Activated CD8-positive, alpha-beta memory T cell treated with anti-CD3 and anti-CD28 coated beads for 4 hours (primary cell): ENCODE measurements at places on chromosomes 3 and 15.

- no peak for DNase-seq
These were observed 400.7 kb upstream of the TPM1 start for GRCh38 chr15:62641825-62642224.

DNA sequence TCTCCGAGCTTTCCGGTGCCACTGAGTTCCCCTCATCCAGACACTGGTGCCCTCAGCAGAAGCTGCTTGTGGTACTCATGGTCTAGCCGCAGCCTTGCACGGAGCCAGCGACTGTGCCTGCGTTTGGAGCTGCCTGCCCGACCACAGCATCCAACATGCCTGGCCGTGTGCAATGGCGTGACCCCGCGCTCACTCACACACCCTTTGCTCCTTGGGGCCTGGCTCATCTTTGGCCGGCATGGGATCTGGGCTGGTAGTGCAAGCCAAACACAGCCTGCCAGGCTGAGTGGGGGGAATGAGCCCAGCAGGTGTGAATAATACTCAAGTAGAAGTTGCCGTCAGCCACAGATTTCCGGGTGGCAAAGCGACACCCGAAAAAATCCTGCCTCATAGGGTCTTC, 1178.7 kb upstream of the GBE1 start:
- no peak for DNase-seq

DNA sequence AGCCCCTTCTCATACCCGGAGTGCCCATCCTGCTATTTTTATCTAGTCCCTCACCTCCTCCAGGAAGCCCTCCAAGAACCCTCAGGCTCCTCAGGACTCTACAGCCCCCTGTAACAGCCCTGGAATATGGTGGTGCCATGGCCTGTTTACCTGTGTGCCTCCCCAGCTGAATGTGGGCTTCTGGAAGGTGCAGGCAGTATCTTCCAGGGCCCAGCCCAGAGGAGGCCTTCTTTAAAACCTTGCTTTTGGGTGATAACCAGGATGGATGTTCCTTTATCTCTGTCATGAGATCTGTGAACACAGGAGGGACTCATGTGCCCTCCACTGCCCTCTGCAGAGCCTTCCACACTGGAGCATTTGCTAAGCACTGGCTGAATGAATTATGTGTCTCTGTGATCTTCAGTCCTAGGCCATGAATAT, 36.7 kb upstream of the MRPS22 start:
- DNase-seq: no peak

DNA sequence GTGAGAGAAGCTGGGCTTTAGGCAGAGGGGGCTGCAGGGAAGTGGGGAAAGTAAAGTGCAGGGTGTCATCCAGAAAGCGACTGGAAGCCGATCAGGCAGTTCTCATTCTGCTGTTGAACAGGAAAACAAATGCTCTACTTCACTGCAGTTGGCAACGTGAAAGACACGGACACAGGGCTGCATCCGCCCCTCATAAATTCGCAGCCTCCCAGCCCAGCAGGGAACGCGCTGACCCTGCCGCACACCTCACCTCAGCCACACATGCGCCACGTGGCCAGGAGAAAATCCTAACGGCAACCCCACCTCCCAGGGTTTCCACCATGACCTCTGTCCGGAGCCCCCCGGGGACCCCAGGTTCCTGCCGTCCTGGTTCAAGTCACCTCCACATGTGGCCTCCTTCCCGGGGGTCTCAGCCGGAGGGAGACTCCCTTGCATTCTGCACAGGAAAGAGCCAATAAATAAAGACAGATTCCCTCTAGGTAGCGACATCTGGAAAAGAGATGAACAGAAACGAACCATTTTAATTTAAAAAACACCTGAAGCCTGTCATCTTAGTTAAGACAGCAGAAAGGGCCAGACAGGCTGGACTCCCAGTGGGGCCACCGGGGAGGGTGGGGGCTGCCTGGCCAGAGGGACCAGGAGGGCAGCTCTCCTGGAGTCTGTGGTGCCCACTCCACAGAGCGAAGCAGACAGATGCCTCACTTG, 118.7 kb downstream of the TMEM266 start:
- DNase-seq: no peak

DNA sequence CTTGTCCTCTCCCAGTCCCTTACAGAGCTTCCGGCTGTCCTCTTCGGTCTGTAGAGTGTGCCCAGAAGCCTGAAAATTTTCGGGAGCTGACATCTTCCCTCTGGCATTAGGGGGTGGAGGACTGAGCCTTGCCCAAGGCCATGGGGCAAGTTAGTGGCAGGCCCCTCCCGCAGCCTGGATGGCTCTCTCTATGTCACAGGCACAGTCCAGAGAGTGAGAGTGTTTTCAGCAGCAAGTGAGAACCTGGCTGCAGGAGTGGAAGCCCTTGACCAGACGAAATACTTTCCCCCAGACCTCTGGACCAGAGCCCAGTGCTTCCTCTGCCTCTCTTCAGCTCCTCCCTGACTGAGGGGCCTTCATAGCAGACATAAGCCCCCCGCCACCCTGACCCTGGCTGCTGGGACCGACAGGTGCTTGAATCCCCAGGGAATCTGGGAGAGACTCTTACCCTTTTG, 50.5 kb upstream of the SEC22A start:
- no peak for DNase-seq

DNA sequence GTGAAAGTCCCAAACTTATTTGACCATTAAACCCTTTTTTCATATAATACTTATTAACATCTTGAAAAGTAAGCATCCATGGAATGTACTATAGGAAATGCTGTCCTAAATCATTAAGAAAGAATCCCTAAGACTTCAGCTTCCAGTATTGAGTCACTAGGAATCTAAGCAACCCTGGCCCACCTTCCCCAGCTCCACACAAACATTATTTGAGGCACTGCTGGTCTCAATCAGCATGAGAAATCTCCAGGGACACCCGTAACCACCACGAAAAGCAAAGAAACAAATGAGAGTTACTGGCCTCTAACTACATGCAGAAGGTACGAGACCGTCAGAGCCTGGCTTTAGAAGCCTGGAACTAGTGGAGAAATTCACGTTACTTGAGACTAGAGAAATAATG, 68.2 kb downstream of the POLQ start:
- no peak for DNase-seq

DNA sequence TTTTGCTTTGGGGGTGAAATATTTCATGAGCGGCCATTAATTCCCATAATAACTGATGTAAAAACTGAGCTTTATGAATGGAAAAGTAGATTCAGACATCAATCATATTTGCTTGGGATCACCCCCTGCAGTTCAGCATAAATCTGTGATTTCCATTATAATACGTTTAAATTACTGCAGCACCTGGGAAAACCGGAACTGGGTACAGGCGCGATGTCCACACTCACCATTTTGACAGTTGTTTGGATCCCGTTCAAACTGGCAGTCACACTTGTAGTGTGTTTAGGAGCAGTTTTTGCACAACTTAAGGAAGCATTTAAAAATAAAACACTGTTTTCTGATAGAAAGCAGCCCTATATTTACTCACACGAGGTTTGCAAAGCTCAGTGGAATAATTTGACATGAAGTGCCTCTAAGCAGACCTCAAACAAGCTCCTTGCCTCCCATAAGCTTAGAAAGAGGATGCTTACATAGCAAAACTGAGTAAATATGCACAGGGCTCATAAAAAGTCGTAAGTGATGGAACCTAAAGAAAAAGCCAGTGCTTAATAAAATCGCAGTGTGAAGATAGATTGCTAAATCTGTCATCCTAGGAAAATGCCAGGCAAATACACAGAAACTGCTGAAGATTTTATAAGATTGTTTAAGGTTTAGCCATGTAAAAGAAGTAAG, 377.6 kb downstream of the PTPRG start:
- no peak for DNase-seq

GRCh38 chr3:129112308-129113052, 9.1 kb downstream of the RAB43 start:
- no peak for DNase-seq

- no peak for DNase-seq
These were observed 99.2 kb downstream of the SLMAP start for GRCh38 chr3:57855281-57855680.

GRCh38 chr3:109685084-109686079, 348.0 kb upstream of the DPPA4 start:
- DNase-seq: no peak

GRCh38 chr15:40984964-40985363, 31.7 kb downstream of the CHAC1 start:
- DNase-seq: no peak

DNA sequence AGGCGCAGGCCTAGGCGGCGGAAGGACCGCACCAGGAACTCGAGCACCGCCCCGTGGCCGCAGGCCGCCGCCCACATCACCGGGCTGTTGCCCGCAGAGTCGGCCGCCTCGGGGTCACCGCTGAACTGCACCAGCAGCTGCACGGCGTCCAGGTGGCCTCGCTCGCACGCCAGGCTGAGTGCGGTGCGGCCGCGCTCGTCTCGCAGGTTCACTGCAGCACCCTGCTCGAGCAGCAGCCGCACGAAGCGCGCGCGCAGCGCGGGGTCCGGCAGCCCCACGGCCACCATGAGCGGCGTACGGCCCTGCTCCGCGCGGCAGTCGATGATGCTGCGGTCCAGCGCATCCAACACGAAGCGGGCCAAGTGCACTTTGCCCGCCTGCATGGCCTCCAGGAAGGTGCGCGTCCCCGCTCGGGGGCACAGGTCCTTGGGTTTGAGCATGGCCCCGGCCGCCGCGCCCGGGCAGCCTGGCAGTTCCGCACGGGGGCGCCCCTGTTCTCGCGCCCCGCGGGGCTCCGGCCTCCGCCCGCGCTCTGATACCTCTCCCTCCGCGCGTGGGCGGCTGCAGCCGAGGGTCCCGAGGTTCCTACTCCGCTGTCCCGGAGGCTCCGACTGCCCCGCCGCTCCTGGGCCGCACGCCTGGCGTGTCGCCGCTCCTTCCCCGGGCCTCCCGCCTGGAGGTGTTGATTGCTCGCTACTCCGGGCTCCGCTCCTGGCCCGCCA, 556 bp downstream of the ANKRD63 start:
- DNase-seq: no peak

- DNase-seq: no peak
These were observed 49.5 kb upstream of the CMSS1 start for GRCh38 chr3:99768126-99768525.
